Right forelimb (tissue), 1 donor: ENCODE measurements at places on chromosomes 11 and 22.

DNA sequence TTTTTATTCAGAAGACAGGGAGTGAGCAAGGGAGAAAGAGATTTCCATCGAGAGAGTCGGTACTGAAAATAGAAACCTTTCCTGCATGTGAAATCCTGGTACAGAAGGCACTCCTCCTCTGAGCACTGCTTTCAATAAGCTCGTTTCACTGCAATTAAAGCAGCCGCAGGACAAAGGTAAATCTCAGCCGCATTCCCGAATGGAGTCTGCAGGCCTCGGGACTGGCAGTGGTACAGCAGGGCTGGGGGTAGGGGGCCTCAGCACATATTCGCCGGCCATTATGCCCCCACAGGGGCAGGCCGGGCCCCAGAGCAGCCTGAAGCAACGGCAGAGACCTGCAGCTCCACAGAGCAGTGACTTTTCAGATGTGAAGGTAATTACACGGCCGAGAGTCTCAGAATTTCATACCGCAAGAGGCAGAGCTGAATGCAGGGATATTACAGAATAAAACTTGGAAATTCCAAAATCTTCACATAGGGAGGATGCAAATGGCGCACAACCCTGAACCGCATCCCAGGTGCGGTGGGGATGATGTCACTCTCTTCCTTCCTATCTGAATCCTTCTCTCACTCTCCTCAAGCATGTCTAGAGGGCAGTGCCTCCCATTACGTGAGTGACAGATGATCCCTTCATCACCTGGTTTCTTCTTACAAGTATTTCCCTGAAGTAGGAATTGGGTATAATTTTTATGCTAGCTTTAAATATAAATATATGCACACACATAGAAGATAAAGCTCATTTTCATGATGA lies 622.1 kb downstream of the OPCML start:
- DNase-seq: no peak

- no peak for DNase-seq
Observed at GRCh38 chr11:8608652-8609051, 14.6 kb upstream of the STK33 start.

DNA sequence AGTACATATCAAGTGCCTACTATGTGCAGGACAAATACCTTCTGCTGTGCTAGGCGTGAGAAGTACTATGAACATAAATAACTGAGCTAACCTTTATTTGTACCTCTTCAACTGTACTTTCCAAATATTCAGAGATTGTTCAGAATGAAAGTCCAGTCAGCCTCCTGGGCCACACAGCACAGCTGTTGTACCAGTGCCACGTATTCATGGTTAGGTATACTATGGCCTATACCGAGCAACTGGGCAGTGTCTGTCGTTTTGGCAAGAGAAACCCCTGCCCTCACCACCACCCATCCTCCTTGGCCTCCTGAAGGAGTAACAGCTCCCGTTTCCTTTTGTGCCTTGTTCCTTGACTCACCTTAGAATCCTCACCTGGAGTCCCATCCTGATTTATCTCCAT lies 53.0 kb downstream of the RASSF10 start:
- no peak for DNase-seq

GRCh38 chr22:23163665-23164064 lies 16.6 kb upstream of the BCR start:
- DNase-seq: no peak

GRCh38 chr11:68659158-68659921 lies 25.0 kb upstream of the GAL start:
- peak; percentile 74 for DNase-seq

- DNase-seq: no peak
Observed at GRCh38 chr11:128235426-128235825, 351.9 kb downstream of the ETS1 start.

- DNase-seq: no peak
Observed at GRCh38 chr11:18408558-18409291, 3.4 kb upstream of the LDHC start.

- DNase-seq: no peak
Observed at GRCh38 chr22:38243007-38243765, 29.6 kb downstream of the TMEM184B start.

GRCh38 chr11:96538104-96538503 lies 148.3 kb downstream of the JRKL start:
- DNase-seq: no peak

GRCh38 chr11:48109046-48109666 lies 107.5 kb upstream of the OR4B1 start:
- DNase-seq: no peak

GRCh38 chr11:131734871-131735270 lies 364.5 kb downstream of the NTM start:
- no peak for DNase-seq

GRCh38 chr11:2551131-2551530 lies 106.3 kb downstream of the KCNQ1 start:
- DNase-seq: peak; percentile 11
